ENCODE measurements at places on chromosomes 13 and 19.

DNA sequence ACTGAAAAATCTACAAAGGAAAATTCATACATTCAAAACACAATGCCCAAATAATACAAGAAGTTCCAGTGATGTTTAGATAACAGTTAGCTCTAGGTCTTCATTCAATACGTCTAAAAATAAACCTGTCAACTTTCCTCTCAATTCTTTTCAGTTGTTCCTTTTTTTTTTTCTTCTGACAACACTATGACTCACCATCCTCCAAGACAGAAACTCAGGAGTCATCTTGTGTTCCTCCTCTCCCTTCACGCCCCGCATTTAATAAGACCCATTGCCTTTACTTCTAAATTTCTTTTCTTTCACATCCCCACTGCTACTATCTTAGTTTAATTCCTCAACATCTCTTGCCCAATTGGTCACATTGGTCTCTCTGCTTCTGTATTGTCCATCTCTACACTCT is 759.9 kb downstream of the GPC5 start:
- DNase-seq: no peak

- DNase-seq: no peak
Measured at GRCh38 chr19:28542394-28543243, 670.3 kb downstream of the UQCRFS1 start.

- no peak for DNase-seq
Measured at GRCh38 chr13:81133066-81133465, 792.1 kb upstream of the SPRY2 start.

DNA sequence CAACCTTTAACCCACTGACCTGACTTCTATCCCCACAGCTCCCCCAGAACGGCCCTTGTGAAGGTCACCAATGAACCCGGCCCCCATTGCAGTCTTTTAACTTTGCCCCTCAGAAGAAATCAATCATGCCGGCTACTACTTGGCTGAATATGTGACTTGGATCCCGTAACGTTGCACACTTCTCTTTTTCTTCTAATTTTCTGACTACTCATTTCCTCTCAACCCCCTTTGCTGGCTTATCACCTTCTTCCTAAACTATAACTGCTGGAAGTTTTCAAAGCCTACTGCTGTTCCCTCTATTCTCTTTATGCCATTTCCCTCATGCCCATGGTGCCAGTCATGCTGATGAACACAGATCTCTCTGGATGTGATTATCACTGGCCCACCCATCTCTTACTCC is 367.6 kb downstream of the DNAJC15 start:
- no peak for DNase-seq

DNA sequence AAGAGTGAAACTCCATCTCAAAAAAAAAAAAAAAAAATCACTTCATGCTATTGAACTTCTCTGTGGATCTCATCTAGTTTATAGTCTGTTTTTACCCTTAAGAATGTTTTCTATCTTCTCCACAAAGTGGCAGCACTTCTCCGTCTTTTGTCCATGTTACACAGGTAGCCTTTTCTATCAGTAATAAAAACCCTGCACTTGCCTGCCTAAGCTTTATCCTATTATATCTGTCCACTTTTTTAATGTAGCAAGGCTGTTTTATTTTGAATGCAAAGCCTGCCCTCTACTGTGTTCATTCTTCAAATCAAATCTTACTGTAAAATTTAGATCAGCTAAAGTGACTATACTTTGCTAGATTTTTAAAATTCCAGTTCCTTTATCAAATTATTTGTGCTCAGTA is 124.0 kb downstream of the STOML3 start:
- no peak for DNase-seq

DNA sequence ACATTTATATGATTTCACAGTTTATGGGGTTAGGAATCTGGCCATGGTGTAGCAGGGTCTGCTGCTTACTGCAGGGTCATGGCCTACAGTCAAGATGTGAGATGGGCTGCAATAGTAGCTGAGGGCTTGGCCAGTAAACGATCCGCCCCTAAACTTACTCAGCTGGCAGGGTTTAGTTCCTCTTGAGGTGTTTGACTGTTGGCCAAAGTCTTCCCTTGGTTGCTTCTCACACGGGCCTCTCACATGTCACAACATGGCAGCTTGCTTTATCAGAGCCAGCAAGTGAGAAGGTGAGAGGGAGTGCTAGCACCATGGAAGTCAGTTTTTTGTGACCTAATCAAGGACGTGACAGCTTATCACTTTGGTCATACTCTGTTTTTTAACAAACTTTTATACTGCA is 77.1 kb downstream of the DNAJC3 start:
- DNase-seq: no peak

- no peak for DNase-seq
Measured at GRCh38 chr19:2554856-2555255, 78.9 kb downstream of the GADD45B start.

GRCh38 chr13:77779552-77780272 is 82.2 kb downstream of the SLAIN1 start:
- no peak for DNase-seq

Measured in left hindlimb (tissue), 1 donor.